ENCODE measurements at places on chromosomes 2 and 18.

DNA sequence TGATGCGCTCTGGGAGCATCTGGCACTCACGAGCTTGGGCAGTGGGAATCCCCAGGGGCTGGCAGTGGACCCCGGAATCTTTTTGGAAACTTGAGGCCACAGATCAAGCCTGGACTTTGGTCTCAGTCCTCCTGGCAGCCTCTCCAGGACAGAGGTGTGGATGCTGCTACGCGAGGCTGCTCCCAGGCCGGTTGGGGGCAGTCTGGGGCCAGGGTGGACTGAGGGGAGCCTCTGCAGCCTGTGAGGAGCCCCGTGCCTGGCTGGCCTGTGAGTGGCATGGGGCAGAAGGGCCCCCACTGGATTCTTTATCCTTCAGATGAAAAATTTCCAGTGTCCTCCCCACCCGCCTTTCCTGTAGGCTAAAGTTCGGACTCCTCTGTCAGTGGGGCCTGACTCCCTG is 12.7 kb upstream of the DES start:
- DNase-seq, result no peak

GRCh38 chr2:150438041-150438440 is 49.4 kb downstream of the RND3 start:
- no peak for DNase-seq

DNA sequence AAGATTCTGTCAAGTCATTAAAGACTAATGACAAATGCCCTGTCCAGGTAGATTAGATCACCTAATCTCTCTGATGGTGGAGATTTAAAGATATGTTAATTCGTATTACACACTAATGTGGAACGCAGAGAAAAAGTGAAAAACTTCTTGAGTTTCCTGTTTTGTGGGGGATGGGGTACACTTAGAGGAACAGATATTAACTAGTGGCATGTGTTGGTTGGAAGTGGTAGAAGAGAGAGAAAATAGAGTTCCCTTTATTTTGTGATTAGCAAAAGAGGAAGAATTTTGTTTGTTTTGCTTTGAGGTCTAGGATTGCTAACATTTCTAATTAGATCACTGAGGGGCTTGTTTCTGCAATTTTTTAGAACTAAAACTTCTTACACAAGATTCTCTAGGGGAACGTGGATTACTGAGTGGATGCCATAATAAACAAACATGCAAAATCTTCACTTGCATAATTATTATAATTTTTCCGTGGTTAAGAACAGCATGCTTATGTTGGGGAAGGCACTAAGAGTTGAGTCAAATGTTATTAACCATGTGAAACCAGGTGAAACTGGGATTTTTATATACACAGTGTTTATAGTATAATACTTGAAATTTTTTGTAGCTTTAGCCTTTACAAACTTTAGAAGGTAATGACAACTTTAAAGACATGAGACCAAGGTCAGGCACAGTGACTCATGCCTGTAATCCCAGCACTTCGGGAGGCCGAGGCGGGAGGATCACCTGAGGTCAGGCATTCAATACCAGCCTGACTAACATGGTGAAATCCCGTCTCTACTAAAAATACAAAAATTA is 97.4 kb upstream of the STK17B start:
- DNase-seq, result no peak

GRCh38 chr2:176483901-176484568 is 214.8 kb downstream of the MTX2 start:
- no peak for DNase-seq
